HCT116 (cell line): ENCODE measurements at places on chromosomes 6 and 20. TPM values are rescaled to one million over a fixed set of nuclear protein-coding genes. Genes with fewer than 3 reads are reported as not detected.

The SPATA25 gene
- total RNA-seq, result 0.42 TPM

DNA sequence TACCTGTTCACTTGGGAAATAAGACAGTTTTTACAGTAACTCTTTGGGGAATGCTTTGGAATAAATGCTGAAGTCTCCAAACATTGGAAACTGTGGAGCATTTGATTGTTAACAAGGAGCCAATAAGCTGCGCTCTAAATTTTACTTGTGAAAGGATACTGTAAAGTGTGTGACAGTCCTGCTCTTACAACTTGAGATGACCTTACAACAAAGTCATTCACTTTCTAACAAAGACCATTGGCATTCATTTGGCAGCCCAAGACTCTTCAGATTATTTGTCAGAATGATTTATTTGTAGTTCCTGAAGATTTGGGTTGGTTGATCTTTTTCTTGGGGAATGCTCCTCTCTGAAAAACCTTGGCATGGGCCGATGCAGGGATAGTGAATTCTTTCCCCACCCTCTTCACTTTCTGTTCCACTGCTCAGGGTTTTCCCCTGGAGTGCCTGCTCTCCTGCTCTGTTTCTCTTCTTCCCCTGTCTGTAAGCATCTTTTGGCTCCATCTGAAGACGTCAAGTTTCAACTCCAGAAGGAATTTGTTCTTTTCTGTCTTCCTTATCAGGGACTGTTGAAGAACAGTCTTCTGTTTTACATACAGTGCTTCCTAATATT, 116.4 kb downstream of the AKAP7 start:
- no peaks in the 10 kb centered on the region for H3K27me3 ChIP-seq
- DNase-seq, result no peak
- H3K36me3 ChIP-seq, result no peaks in the 10 kb centered on the region
- H3K4me1 ChIP-seq, result peaks cover 4% of the 10 kb centered on the region
- H3K4me3 ChIP-seq, result no peak overlapping the region
- no peak overlapping the region for H3K27ac ChIP-seq

DNA sequence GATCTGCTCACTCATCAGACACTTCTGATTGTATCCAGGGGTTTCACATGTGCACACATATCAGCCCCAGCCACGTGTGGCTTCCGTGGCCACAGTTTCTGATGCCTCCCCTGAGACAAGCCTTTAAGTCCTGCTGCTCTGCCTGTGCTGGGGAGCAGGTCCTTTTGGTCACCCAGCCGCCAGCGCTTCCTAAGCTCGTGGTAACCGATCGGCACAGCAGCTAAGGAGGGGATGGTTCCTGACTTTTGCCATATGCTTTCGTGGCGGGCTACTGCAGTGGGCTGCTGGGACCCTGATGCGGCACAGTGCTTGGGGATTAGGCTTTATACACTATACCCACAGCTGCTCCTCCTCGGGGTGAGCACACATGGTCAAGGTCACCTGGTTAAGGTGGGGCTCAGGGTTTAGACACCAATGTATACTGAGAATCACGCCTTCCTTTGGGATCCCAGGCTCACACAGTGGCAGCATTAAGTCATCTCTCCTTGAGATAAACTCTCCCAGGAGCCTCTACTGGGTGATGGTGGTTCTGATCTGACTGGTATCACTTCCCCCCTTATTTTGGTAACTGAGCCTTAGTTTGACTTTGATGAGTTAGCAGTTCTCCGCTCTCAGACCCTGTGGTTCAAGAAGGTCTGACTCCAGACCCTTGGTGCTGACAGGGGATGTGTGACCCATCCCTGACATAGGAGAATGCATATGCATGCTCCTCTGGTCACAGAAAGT, 85.9 kb upstream of the KCNG1 start:
- peaks cover 41% of the 10 kb centered on the region for H3K27me3 ChIP-seq
- no peak overlapping the region for H3K27ac ChIP-seq
- H3K4me3 ChIP-seq, result no peak overlapping the region
- H3K4me1 ChIP-seq, result no peaks in the 10 kb centered on the region
- no peak for DNase-seq

GRCh38 chr6:6319952-6320811, at the start of gene F13A1:
Gene F13A1 (minus strand): TSS chr6:6320662. CDS start chr6:6318664, 1,998 bp downstream.
- no peak within 1 kb of the TSS for H3K27ac ChIP-seq
- no peak for DNase-seq
- H3K36me3 ChIP-seq, result no peaks in the 10 kb centered on the region
- no peaks in the 10 kb centered on the region for H3K4me1 ChIP-seq
- H3K27me3 ChIP-seq, result peaks cover 29% of the 10 kb centered on the region; the same call in 1 of the 2 replicates

DNA sequence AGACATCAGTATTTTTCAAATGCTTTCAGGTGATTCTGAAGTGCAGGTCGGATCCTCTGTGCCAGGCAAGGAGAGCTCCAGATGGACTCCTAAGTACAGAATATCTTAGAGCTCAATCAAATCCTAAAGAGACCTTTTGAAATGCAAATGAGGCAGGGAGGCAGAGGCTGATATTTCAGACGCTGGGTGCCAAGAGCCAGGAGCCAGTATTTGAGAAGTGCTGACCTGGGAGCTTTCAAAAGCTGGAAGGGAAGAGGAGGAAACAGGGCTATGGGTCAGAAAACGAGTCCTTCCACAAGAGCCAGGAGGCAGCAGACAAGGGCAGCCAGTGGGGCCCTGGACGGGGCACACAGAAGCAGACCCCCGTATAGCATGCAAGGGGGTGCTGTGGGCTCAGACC, 46.1 kb upstream of the DSN1 start:
- H3K36me3 ChIP-seq, result no peaks in the 10 kb centered on the region
- no peak for DNase-seq
- no peak overlapping the region for H3K4me3 ChIP-seq
- no peak overlapping the region for H3K27ac ChIP-seq
- H3K27me3 ChIP-seq, result no peaks in the 10 kb centered on the region
